ENCODE measurements at places on chromosomes 3 and 15. TPM values are rescaled to one million over a fixed set of nuclear protein-coding genes. Genes with fewer than 3 reads are reported as not detected.

PLA2G4D gene
- total RNA-seq: not detected

GRCh38 chr3:128489927-128490649 lies 2.9 kb downstream of the GATA2 start:
- DNase-seq: peak; percentile 54

CFAP44 gene
- total RNA-seq: 1.9 TPM

DNA sequence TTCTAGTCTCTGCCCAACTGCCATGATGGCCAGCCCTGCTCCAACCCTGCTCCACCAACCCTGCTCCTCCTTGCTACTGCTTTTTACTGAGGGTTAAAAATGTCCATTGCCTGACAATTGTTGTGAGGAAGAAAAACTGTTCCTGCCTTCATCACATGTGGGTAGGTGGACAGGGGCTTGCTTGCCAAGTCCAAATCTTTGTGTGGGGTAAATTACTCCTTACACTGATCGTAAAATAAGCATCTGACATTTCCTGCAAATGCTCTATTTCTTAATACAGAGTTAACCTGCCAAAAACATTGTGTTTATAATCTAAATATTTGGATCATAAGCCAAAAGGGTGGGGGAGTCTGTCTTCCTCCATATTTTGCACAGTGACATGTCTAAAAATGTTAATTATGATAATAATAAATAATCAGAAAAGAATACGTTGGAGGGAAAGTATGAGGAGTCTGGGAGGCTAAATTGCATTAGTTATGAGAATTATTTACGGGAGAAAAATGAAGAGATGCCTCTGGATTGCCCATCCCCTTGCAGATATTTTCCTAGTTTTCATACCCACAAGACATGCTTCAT lies 242.5 kb upstream of the TBL1XR1 start:
- DNase-seq: peak; percentile 63

PLS1 gene
- total RNA-seq: 1.6 TPM

- no peak for DNase-seq
Measured at GRCh38 chr15:68385240-68385561, 46.8 kb downstream of the ITGA11 start.

GRCh38 chr15:41891946-41892345 lies 1.9 kb downstream of the SPTBN5 start:
- DNase-seq: no peak

ATXN7 gene
- 14.7 TPM for total RNA-seq

NR1I2 gene
- total RNA-seq: under 0.01 TPM

- DNase-seq: peak; percentile 55
Measured at GRCh38 chr3:142239421-142239820, 14.0 kb upstream of the GK5 start.

- DNase-seq: no peak
Measured at GRCh38 chr3:100125161-100125938, 11.0 kb upstream of the FILIP1L start.

FEZF2 gene
- total RNA-seq: not detected

DNA sequence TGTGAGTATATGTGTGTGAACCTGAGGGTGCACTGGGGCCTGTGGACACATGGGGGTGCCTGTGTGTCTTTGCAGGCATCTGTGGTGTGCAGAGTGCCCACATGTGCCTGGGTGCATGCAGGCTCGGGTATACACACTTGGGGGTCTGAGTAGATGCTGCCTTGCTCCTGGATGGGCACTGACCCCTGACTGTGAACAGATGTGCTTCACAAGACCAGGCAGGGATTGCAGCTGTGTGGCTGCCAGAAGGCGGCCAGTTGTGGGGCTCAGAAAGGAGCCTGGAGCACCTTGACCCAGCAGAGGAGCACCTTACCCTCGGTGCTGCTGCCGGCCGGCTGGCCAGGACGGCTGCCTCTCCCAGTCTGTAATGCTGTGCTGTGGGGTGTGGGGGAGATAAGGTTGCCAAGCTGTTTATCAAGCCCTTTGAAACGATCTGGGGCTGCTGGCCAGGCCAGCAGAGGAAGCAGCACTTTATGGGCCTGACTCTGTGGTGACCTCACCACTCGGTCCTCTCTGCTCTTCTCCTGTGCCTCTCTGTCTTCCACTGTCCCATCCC lies 55.5 kb upstream of the MRPS22 start:
- DNase-seq: peak; percentile 63

SPATA12 gene
- total RNA-seq: not detected

ILDR1 gene
- not detected for total RNA-seq

DNA sequence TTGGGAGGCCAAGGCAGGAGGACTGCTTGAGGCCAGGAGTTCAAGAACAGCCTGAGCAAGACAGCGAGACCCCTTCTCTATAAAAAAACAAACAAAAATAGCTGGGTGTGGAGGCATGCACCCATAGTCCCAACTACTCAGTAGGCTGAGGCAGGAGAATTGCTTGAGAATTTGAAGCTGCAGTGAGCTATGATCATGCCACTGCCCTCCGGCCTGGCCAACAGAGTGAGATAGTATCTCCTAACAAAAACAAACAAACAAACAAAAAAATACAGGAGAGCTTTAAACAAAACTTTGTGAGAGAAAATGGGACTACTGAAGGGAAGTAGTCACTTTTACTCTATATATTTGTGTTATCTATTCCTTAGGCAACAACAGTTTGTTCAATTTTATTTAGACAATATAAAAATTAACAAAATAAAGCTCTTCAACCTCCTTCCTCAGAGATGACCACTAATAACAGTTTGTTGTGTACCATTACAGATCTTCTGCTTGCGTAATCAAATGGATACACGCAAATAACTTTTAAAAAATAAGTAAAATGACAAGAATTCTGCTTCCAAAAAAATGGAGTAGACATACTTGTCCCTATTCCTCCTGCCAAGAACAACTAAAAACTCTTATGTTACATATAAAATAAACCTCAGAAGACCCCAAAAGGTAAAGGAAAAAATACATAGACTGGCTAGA lies 17.4 kb downstream of the PHC3 start:
- peak; percentile 49 for DNase-seq

IP6K2 gene
- total RNA-seq: 55.7 TPM

TRPM1 gene
- under 0.01 TPM for total RNA-seq

NMNAT3 gene
- 0.86 TPM for total RNA-seq

DNA sequence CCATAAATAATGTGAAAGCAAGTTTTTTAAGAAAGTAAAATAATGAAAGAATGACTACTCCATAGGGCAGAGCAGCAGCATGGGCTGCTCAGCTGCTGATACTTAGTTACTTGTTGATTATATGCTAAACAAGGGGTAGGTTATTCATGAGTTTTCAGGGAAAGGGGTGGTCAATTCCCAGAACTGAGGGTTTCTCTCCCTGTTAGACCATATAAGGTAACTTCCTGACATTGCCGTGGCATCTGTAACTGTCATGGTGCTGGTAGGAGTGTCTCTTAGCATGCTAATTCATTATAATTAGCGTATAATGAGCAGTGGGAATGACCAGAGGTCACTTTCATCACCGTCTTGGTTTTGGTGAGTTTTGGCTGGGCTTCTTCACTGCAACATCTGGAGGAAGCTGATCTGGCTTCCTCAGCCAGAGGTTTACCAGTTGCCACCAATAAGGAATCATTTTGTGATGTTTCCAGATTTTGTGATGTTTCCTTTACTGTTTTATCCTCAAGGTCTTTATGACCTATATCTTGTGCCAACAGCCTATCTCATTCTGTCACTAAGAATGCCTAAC lies 121.8 kb upstream of the CHL1 start:
- no peak for DNase-seq

GUCA1C gene
- not detected for total RNA-seq

- no peak for DNase-seq
Measured at GRCh38 chr3:145578471-145578870, 582.5 kb downstream of the PLOD2 start.

DNA sequence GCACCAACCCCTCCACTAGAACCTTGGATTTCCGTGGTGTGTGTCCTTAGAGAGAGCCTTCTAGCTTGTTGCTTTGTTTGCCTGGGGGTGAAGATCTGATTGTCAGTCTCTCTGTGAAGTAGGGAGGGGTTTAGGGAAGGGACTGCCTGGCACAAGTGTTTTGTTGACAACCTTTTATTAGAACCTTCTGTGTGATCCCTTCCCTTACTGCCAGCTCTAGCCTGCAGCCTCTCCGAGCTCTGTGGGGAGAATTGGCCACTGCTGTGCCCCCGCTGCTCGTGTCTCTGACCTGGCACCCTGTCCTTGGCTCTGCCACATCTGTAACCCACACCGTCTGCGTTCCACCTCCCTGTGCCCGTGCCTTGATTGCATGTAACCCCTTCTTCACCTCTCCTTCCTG lies 30.9 kb upstream of the PCSK6 start:
- no peak for DNase-seq

DNA sequence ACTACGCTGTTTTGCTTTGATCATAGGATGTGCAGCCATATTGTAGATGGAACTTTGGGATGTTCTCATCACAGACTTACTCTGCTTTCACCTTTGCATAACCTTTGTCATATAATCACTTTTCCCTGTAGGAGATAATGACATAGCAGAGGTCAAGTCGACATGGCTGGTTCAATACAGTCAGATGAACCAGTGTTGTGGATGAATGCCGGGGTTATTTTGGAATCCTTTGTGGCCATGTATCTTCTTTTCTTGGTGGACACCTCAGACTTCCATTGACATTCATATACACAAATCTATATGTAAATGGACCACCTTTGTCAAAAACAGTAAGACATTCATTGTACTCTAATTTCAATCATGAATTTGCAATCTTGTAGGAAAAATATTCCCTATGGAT lies 180.2 kb downstream of the PTPRG start:
- no peak for DNase-seq

DNA sequence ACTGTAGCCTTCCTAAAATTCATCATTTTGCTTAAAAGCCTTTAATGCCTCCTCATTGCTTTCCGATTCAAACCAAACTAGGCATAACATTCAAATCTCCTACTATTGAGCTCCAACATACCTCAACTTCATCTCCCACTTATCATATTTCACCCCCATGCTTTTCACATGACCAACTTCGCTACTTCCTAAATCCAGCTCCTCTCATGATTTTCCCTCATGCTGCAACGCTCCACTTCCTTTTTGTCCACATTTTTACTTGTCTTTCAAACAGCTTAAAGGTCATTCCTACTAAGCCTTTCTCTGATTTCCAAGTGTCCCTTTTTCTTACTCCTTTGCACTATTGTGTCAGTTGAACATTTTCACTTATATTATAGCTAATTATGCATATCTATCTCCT lies 20.3 kb upstream of the ANXA2 start:
- no peak for DNase-seq

GRCh38 chr3:16504242-16504641 lies 9.3 kb downstream of the RFTN1 start:
- peak; percentile 59 for DNase-seq

GRCh38 chr3:29335438-29335837 lies 54.6 kb downstream of the RBMS3 start:
- peak; percentile 98 for DNase-seq

GRCh38 chr3:128425142-128425845 lies 41.4 kb downstream of the DNAJB8 start:
- no peak for DNase-seq

CADPS gene
- not detected for total RNA-seq

DNA sequence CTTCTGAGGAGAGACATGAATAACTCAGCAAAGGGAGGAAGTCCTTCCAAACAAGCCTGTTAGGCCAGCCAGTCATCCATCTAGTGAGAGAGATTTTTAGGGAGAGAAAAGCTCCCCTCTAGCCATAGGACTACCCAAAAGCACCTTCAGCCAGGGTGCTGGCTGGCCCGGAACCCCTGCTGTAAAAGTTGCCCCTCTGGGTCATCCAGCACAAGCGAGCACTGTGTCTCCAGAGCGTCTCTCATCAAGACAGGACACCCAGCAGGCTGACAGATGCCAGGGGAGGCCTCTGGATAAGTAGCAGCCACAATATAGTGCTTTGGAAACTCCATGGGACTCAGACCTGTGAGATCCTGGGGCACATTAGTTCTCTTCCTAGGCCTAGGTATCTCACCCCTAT lies 24.5 kb downstream of the ANXA2 start:
- no peak for DNase-seq

FAM107A gene
- total RNA-seq: not detected

TEX55 gene
- not detected for total RNA-seq

- DNase-seq: no peak
Measured at GRCh38 chr3:138800248-138800647, 34.5 kb downstream of the PIK3CB start.

- DNase-seq: no peak
Measured at GRCh38 chr3:179872842-179873241, 163.9 kb downstream of the PEX5L start.

- DNase-seq: no peak
Measured at GRCh38 chr3:120410541-120410940, 40.3 kb downstream of the FSTL1 start.

TMEM266 gene
- not detected for total RNA-seq

GRCh38 chr3:72397586-72397985 lies 450.7 kb downstream of the SHQ1 start:
- DNase-seq: no peak

RBMS3 gene
- total RNA-seq: 85.9 TPM

- DNase-seq: peak; percentile 46
Measured at GRCh38 chr3:4979428-4980228, at the start of gene BHLHE40. Gene BHLHE40 (plus strand): TSS chr3:4979437. CDS start chr3:4979719, 282 bp downstream.

GRCh38 chr15:71109905-71110304 lies 5.4 kb upstream of the THSD4 start:
- no peak for DNase-seq

LRTM1 gene
- not detected for total RNA-seq

ACY1 gene
- total RNA-seq: 37.7 TPM

DNA sequence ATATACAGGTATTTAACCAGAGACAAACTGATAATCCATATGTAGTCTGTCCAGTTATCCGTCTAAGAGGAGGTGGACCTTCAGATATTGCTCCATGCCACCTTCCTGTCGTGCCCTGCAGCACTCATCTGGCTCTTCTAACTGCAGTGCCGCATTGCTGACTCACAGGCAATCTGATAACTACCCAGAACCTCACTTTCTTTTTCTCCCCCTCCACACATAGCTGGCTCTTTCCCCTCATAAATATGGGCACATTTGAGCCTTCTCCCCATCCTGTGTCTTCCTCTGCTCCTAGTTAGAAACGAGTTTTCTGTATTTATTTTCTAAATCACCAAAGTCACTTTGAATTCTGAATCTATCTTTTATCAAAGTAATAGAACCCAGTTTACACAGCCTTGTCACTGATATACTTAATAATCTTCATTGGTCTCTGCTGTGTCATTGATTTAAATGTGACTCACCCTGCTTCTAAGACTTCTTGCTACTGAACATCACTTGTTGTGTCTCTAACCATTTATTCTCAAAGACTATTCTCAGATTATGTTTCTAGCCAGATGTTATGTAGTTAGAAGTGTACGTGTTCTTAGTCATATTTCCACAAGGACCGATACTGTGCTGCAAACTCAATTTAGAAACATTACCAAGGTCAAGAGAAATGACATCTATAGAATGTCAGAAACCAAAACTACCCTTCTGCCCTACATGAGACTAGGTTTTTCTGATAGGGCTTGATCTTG lies 17.4 kb upstream of the KCNMB2 start:
- DNase-seq: peak; percentile 29

DNA sequence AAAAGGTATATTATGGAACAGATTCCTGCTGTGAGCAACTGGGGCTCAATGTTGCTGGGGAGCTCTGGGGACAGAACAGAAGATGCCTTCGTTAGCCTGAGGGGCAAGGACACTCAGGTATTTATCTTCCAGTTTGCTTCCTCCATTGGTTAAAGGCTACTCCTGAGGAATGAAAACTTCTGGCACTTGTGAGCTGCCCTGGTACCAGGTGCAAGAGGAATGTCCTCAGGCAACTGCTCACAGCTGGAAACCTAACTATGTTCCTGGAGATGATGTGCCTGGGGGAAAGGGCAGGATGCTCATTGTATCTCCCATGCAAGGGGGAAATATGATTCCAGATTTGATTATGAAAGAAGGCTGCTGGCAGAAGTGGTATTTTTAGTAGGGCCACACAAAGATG lies 54.0 kb upstream of the BBX start:
- DNase-seq: no peak
